ENCODE measurements at places on chromosomes 7 and 10.

GRCh38 chr10:68576118-68576517 is 16.0 kb downstream of the TET1 start:
- no peak for DNase-seq

DNA sequence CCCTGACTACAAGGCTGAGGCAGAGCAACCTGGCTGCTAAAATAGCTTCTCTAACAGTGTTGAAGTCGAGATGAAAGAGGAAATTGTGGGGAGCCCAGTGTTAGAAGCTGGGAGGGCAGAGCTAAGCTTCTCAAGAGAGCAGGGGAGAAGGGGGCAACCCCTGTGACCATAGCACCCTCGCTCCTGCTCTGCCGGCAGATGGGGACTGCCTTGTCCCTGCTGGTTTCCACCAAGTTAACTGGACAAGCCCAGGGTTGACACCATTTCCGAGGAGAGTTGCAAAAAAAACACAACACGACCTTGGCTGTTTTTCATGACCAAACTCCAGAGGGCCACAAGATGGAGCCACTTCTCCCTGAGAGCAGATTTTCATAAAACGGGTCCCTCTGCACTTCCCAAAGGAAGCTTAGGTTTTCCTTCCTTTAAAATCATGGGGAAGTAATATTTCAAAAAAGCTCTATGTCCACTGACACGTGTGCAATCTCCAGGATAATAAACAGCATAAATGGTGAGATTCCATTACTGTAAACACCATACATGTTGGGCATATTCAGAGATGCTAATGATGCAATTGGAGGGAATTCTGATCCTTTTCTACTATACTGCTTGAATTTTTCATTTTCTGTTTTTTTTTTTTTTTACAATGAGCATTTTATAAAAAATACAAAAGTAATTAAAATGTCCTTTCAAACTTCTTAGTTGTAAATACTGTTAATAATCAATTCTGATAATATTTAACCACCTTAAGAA is 140.4 kb downstream of the PIP4K2A start:
- DNase-seq: no peak

DNA sequence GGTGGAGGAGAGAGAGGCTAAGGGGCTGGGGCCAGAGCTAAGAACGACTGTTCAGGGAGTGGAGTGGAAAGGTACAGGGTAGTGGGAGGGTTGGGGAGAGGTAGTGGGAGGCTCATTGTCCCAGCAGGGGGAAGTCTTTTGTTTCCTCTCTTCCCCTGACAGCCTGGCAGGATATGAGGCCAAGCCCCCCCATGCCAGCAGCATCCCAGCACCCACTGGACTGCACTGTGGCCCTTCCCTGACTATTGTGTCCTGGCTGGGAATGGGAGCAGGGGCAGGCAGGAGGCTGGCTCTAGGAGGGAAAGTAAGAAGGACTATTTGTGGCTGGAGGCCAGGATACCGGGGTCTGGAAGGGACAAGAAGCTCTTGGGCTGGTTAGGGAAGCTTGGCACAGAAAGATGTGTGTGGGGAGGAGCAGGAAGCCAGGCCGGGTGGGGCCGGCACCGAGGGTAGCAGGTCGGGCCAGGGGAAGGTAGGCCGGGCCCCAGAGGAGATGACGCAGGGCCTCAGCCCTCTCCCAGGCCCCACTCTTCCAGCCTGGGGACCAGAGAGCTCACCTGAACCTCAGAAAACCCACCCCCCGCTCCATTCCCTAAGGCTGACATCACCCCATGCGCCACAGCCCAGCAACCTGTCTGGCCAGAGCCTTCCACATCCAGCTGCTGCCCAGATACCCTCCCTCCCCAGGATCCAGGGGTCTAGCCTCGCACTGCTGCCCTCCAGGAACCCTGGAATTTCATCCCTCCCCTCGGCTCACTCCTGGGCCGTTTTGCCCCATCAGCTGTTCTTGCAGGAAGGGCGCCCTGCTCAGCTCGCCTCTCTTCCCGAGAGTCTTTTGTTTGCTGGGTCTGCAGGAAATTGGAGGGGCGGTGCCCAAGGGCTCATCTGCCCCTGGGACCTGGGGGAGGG is 8.8 kb upstream of the EPHB4 start:
- no peak for DNase-seq

DNA sequence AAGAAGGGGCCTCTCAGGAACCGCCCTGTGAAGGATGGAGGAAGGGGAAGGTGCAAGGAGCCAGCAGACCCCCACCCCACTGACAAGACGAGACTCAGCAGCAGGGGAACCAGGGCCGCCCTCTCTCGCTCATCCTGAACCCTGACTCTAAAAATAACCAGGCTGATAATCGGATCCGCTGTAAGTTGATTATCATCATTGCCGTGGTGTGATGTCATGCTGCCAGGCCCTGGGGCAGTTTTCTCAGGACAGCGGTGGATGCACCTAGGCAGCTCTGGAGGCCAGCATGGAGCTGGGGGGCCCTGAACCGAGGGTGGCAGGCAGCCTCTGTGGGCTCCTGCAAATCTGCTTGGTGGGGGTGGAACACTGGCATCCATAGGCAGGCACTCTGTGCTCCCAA is 7.9 kb downstream of the RET start:
- no peak for DNase-seq

DNA sequence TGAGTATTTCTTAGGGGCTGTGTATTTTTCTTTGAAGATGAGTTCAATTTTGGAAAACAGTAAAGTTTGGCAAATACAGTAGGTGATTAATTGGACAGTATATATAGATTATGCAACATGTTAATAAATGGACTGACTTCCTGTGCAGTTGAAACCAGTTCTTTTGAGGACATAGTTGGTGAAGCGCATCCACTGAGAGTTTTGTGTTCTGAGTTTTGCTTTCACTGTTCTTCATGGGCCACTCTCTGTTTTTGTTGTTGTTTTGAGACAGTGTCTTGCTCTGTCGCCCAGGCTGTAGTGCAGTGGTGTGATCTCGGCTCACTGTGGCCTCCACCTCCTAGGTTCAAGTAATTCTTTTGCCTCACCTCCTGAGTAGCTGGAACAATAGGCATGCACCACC is 109.0 kb downstream of the SDHAF3 start:
- DNase-seq: no peak

- DNase-seq: no peak
These were observed 63.5 kb downstream of the GRK5 start for GRCh38 chr10:119270762-119271366.

DNA sequence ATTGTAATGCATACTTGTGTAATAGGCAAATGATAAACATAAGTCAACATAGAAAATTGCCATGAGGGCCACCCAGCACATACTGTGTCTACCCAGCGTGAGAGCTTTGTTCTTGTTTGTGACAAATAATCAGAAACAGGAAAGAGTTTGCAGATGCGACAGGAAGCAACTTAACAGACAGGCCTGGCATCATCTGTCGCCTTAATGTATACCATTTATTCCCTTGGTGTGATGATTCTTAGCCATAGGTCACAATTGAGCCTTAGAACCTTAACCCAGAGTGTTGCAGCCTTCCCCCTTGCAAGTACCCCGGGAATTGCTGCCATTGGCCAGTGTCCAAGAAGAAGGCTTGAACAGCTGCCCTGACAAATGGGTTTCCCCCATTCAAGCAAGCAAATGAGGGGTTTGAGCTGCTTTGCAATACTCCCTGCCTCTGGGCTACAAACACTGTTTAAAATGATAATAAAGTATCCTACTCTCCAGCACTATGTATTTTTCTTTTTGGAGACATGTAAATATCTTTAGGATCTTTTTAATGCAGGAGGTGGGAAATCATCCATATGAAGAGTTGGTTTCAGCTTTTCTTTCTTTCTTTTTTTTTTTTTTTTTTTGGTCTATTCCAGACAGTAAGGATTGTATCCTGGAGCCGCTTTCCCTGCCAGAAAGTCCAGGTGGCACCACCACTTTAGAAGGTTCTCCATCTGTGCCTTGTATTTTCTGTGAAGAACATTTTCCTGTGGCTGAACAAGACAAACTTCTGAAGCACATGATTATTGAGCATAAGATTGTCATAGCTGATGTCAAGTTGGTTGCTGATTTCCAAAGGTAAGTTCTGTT is 80.0 kb downstream of the ZNF277 start:
- DNase-seq: no peak

GRCh38 chr7:4667776-4668509 is 14.2 kb upstream of the FOXK1 start:
- no peak for DNase-seq

DNA sequence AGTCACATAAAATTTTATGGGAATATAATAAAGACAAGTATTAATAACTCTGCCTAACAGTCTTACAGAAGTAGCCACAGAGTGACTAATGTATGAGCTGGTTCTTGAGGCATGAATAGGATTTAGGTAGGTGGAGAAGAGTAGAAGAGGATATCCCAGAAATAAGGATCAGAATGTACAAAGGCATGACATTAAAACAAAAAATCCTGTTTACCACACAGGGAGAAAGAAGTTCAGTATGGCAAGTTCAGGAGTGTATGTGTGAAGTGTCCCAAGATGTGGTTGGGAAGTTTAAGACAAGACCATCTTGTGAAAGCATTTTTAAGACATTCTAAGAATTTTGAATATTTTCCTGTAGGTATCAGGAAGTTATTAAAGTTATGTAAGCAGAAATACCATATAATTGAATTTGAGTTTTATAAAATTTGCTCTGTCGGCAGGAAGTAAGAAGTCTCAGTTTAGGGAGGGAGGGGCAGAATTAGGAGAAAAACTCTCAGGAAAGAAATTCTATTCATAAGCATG is 64.7 kb upstream of the CAV2 start:
- peak; percentile 28 for DNase-seq

DNA sequence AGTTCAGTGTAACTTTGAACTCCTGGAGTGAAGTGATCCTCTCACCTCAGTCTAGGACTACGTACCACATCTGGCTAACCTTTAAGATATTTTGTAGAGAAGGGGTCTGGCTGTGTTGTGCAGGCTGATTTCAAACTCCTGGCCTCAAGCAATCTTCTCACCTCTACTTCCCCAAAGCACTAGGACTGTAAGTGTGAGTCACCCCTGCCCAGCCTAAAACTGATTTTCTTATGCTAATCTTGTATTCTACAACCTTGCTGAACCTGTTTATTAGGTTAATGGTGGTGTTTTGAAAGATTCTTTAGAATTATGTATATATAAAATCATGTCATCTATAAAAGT is 58.0 kb downstream of the LCOR start:
- DNase-seq: no peak

GRCh38 chr7:121634356-121634755 is 238.2 kb upstream of the FAM3C start:
- DNase-seq: no peak

GRCh38 chr10:47109906-47110305 is 190.1 kb upstream of the GDF10 start:
- no peak for DNase-seq

DNA sequence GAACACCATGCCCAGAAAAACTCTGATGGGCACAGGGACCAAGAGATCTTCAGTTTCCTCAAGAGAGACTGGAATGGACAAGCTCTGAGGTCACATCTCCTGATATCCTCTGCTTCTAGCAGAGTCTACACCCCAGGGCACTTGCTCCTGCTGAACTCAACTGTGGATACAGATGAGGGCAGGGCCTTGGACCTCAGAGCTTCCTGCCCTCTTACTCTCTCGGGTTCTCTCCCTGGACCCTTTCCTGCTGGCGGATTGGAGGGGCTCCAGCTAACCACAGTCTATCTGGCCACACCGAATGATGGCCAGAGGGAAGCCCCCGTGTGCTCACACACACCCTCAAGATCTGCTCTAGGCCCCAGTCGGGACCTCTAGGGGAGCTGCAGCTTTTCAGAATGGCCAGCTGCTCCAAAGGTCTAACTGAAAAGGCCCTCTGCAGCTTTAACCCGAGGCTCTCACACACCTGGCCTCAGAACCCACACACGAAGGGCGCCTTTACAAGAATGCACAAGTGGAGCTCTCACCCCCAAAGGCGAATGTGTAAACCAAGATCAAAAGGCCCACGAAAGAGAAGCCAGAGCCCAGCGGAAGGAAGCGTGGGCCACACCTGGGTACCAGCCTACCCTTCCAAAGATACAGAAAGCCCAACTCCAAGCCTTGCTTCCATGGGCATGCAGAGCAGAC is 65.5 kb downstream of the FAM53B start:
- no peak for DNase-seq

GRCh38 chr10:74079936-74080590 is 70.6 kb downstream of the AP3M1 start:
- DNase-seq: no peak

- no peak for DNase-seq
These were observed 281.3 kb downstream of the TNS3 start for GRCh38 chr7:47300472-47301104.

Measured in SW 1271 (cell line).